ENCODE measurements at places on chromosomes 3 and 15.

DNA sequence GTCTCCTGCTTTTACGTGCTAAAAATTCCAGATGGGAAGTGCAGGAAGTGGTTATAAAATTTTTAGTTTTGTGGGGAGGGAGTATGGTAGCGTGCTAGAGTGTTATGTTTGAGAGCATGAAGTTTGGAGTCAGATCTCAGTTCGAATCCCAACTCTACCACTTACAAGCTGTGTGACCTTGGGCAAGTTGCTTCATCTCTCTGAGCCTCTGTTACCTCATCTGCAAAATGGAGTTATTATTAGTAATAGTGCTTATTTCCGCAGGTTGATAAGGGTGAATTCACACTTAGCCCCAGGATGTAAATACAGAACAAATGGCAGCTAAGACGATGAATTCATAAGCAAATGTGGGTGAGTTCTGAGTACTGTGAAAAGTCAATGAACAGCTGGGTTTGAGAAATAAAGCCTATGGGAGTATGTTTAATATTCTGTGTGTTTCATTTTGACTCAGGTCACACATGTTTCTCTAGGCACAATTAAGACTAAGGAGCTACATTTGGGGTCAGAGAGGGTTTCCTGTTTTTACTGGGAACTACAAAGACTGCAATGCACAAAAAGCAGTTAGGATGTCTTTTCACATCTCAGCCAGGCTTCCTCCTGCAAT, 73.1 kb upstream of the FEZF2 start:
- no peak for DNase-seq

- no peak for DNase-seq
Observed at GRCh38 chr3:120689395-120689794, 7.4 kb upstream of the HGD start.

GRCh38 chr3:8183627-8184026, 318.0 kb upstream of the LMCD1 start:
- no peak for DNase-seq

- no peak for DNase-seq
Observed at GRCh38 chr3:11907667-11908660, 61.3 kb upstream of the TAMM41 start.

DNA sequence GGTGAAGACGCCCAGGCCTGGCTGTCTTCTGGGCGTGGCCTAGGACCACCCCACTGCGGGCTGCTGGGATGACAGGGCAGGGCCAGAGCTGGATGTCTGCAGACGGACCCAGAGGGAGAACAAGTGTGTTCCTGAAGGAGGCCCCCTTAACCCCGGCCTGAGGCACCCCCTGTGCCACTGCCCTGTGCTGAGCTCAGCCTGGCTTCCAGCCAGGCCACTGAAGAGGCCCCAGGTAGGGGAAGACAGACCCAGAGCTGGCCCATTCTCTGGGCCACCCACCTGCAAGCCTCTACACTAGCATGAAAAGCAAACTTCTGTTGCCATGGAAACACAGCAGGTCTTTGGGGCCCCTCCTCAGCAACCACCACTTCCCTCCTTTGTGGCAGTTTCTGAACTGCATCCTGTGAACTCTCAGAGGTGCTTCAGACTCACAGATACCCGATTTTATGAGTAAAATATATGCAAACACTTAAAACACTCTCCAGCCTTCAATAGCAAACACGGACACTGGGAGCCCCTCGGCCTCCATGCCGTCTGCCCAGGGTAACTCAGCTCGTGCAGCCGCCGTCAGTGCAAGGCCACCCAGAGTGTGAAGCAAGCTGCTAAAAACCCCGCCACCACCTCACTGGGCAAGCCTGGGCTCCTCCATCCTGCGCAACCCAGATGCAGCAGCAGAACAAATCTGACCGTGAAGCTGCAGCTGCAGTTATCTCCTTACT, 42.5 kb downstream of the CMTM6 start:
- DNase-seq, result peak; percentile 24

- DNase-seq, result no peak
Observed at GRCh38 chr3:171535799-171536198, 75.6 kb upstream of the TNIK start.

- no peak for DNase-seq
Observed at GRCh38 chr3:194086388-194087075, 49.4 kb upstream of the HES1 start.

DNA sequence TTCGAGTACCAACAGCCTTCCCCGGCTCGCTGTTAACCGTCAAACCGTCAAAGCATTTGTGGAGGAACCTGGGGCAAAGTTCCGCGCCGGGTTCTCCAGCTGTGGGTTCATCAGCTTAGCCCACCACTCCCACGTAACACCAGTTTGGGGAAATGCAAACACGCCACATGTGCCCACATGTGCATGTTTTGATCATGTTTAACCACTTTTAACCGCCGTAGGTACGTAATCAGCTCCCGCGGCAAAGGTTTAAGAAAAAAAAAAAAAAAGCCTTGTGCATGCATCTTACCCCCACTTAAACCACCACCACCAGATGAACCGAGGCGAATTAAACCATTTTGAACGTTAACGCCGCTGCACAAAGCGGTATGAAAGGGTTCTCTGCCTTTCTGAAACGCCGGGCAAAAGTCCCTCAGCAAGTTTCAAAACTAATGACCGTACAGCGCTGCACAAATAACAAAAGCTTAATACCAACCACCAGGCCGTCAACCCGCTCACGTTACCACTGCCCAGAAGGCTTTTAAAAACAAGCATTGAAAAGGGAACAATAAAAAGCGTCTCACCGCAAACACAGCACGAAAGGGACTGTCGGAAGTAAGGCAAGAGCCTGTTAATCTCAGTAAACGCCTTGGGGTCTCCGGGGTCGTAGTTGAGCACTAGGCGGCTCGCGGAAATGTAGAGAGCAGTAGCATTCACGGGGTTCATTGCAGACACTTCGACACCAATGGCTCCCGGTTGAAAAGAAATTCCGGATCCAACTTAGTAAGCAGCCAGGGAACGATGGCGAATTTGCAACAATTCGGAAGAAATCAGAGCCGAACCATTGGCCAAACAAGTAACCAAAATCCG, 1.5 kb downstream of the MSL2 start:
- peak; percentile 67 for DNase-seq

GRCh38 chr3:15361494-15362214, 29.3 kb upstream of the SH3BP5 start:
- DNase-seq, result no peak

- DNase-seq, result no peak
Observed at GRCh38 chr3:14093831-14094230, 30.8 kb downstream of the CHCHD4 start.

DNA sequence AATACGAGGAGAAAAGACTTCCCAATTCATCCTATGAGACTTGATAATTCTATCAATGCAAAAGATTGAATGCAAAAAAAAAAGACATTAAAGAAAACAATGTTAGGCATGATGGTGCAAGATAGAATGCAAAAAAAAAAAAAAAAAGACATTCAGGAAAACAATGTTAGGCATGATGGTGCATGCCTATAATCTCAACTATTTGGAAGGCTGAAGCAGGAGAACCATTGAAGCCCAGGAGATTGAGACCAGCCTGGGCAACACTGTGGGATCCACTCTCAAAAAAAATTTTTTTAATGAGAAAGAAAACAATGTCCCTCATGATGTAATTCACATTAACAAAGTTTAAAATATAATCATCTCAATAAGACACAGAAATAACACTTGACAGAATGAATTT, 75.9 kb downstream of the MYO9A start:
- DNase-seq, result no peak

- no peak for DNase-seq
Observed at GRCh38 chr3:81989758-81990157, 228.3 kb upstream of the GBE1 start.

GRCh38 chr3:171878461-171879225, 35.5 kb downstream of the TMEM212 start:
- no peak for DNase-seq

- no peak for DNase-seq
Observed at GRCh38 chr3:134874737-134875413, 79.8 kb downstream of the EPHB1 start.

DNA sequence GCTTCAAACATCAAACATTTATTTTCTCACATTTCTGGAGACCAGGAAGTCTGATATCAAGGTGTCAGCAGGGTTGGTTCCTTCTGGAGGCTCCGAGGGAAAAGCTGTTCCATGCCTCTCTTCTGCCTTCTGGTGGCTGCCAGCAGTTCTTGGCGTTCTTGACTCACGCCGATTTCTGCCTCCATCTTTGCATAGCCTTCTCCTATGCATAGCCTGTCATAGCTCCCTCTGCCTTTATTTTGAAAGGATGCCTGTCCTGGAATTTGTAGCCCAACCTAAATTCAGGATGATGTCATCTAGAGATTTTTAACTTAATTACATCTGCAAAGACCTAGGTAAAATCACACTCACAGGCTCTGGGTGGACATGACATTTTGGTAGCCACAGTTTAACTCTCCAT, 70.4 kb downstream of the RGMA start:
- DNase-seq, result no peak

GRCh38 chr15:68231102-68231818, 1.7 kb upstream of the CLN6 start:
- DNase-seq, result no peak

DNA sequence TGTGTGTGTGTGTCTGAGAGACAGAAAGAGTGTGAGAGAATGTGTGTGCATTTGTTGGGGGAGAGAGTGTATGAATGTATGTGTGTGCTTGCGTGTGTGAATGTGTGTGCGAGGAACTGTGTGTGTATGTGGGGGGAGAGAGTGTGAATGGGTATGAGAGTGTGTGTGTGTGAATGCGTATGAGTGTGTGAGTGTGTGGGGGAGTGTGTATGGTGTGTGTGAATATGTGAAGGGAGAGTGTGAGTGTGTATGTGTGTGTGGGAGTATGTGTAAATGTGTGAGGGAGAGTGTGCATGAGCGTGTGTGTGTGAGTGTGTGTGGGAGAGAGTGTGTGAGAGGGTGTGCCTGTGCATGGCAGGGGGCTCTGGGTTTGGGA, 79.8 kb upstream of the ABHD17C start:
- no peak for DNase-seq

GRCh38 chr3:140180603-140181002, 245.6 kb downstream of the CLSTN2 start:
- no peak for DNase-seq

- DNase-seq, result no peak
Observed at GRCh38 chr15:60782316-60782715, 303.4 kb upstream of the ICE2 start.

- DNase-seq, result no peak
Observed at GRCh38 chr3:144687862-144688261, 716.2 kb downstream of the DIPK2A start.

DNA sequence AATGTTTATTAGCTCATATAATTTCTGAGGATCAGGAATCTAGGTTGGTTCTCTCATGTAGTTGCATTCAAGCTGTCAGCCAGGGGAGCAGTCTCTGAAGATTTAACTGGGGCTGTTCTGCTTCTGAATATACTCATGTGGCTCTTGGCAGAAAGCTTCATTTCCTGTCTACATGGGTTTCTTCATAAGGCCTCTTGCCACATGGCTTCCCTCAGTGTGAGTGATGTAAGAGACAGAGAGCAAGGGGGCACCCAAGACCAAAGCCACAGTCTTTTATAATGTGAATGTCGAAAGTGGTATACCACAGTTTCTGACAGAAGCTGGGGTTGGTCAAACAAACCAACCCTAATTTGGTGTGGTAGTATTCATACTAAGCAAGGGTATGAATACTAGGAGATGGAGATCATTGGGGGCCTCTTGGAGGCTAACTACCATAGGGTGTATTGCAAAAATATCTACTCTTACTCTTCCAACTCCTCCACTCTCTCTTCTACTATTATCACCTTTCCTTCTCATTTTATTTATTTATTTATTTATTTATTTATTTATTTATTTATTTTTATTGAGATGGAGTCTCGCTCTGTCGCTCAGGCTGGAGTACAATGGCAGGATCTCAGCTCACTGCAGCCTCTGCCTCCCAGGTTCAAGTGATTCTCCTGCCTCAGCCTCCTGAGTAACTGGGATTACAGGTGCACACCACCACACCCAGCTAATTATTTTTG, 123.8 kb downstream of the B3GALNT1 start:
- DNase-seq, result no peak

GRCh38 chr3:26381411-26381810, 241.2 kb upstream of the LRRC3B start:
- no peak for DNase-seq

GRCh38 chr3:18334837-18335601, 90.1 kb downstream of the SATB1 start:
- DNase-seq, result no peak

- DNase-seq, result no peak
Observed at GRCh38 chr3:171748064-171748924, 62.0 kb downstream of the PLD1 start.

DNA sequence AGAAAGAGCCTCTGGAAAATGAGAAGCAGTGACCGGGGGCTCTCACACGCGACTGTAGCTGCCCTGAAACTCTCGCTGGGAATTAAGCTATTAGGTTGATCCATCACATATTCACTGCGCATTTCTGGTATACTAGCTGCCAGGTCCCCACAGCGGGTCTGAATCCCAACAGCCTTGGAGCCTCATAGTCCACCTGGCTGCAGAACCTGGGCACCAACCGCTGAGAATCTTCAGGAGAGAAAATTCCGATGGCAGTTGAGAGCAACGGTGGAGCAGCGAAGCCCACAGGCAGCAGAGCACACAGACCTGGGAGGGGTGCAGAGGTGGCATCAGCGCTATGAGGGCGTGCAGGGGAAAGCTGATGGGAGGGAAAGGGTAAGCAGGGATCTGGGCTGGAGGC, 75.1 kb downstream of the FAM174B start:
- DNase-seq, result no peak

- DNase-seq, result no peak
Observed at GRCh38 chr15:81165535-81165934, 31.1 kb upstream of the IL16 start.

DNA sequence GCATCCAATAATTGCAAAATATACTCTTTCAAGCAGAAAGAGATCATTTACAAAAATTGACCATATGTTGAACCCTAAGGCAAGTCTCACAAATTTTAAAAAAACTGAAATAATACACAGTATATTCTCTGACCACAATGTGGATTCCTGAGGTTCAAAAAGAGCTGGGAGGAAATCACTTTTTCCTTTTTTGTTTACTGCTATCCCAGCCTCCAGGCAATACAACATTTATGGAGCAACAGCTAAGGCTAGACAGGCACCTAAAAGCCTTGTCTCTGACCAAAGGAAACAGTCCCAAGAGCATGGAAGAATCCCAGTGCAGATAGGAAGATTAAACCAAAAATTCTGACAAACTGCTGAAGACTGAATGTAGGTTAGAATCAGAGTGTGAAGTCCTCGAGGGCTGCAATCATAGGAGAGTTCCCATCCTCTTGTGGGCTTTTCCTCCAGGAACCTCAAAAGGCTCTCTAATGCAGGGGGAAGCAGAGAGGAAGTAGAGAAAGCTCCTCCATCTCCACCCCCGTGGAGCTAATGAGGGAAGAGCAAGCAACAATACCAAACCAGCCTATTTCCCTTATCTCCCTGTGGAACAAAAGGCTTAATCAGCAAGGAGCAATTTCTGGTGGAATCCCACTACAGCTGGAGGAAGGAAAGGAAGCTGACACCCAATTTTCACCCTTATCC, 57.0 kb downstream of the TMCC1 start:
- DNase-seq, result no peak

All from stimulated activated CD8-positive, alpha-beta memory T cell treated with anti-CD3 and anti-CD28 coated beads, Interleukin-4, amount 100 ng/mL, for 24 hours (primary cell).